ENCODE measurements at places on chromosomes 1 and 21.

DNA sequence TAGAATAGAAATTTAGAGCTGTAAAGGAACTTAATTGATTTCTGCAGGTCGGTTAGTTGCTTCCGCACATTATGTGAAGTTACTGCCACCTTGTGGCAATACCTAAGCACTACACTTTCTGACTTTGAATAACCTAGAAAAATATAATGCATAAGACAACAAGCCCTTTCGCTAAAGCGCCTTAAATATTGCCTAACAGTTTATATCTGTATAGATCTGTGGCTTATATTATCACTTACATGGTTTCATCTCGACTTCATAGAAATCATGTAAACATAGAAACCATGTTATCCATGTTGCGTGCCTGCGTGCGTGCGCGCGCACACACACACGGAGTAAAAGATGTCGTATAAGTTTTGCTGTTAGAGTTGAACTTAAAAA is 10.9 kb upstream of the IFI16 start:
- peak; percentile 34 for DNase-seq

DNA sequence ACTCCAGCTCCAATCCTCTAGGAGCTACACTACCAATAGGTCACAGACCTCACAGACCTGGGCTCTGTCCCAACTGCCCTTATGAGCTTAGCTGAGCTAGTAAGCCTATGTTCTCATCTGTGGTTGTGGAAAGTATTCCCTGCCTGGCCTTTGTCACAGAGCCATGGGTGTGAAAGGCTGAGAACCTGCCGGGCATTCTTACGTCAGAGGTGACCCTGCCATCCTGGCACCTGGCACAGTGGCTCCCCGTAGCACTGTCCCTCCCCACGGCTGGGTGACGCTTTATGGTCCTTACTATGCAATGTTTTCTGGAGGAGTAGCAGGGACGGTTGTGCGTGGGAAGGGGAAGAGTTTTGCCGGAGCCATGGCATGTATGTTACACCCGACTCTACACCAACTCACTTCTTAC is 3.5 kb downstream of the TNFRSF1B start:
- DNase-seq = no peak

DNA sequence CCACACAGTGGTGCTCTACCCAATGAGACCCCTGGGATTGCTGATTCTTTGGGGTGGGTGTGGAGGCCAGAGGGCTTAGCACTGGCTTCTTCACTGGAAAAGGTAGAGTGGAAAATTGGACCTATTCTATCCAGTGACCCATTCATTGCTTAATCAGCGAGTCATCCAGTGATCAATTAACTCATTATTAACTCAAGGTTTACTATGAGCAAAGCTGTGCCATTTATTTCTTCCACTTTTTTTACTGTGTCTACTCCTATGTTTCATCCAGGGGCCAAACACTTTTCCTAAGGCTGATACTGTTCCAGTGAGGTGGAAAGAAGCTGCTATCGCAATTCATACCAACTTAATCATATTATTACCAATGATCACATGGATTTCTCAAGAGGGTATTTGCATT is 363.9 kb downstream of the RPS6KC1 start:
- DNase-seq = no peak

DNA sequence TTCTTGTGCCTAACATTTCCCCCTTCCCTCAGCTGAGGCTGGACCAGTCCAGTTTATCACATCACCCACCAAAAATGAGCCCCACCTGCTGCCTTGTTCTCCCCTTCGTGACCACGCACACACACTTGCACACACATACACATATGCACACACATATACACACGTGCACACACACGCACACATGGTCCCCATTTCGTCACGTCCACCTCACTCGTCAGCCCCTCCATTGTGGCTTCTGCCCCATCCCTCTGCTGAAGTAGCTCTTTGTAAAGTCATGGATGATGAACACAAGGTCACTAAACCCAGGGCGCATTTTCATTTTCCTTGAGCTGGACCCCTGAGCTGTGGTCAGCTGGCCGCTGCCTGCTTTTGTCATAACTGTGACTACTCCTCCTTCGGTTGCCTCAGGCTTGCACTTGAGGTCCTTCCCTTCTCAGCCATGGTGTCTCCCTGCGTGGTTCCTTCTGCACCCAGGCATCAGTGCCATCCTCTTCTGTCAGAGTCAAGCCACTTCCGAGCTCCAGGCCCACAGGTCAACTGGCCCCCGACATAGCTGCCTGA is 93.8 kb downstream of the SYT2 start:
- no peak for DNase-seq

DNA sequence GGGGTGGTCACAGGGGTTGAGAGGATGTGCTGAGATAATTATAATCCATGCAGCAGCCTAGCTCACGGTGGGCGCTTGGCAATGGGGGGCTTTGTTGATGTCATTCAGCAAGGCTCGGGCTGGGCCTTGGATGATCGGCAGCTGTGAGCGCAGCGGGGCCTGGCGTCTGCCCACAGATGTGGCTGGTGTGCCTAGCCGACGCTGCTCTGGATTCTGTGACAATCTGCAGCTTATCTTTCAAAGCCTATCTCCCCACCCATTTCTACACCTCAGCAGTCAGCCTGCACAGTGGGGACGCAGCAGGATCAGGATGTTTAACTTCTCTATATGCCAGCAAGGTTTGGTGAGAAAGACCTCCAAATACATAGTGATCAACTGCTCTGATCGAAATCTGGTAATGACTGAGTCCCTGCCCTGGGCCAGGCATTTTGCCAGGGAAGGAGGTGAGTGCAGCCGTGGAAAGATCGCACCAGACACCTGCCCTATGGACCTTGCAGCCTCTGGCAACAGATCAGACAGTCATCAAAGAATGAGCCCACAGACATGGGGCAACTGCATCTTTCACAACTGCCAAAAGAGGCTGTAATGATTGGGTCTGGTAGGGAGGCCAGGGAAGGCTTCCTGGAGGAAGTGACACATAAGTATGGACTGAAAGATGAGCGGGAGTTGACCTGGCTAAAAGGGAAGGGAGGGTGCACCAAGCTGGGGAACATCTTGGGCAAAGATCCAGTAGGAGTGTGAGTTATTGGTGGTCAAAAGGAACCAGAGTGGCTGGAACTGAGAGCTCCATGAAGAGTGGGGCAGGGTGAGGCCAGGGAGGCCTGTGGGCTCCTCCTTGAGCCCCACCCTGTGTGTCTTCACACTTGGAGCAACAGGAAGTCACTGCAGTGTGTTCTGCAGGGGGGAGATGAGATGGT is 35.3 kb downstream of the EPHB2 start:
- no peak for DNase-seq

DNA sequence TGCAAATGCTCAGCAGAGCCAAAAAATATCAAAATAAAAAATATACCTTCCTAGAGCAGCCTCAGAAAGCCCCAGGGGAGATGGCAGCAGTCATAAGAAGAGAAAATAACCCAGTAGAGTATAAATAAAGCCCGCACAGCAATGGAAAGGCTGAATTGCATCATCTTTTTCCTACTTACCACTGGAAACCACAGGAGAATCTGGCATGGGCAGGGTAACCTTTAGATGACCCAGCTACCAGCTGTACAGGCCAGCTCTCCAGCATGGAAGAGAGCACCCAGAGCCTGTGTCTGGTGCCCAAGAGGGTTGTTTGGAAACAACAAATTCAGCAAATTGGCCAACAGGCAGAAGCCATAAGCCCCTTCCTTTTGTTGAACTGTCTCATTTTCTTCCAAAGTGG is 253.1 kb downstream of the OMA1 start:
- no peak for DNase-seq

- DNase-seq = no peak
These were observed 188.3 kb downstream of the FGGY start for GRCh38 chr1:59485171-59485570.

GRCh38 chr1:108049178-108049819 is 84.3 kb upstream of the VAV3 start:
- DNase-seq = peak; percentile 55

DNA sequence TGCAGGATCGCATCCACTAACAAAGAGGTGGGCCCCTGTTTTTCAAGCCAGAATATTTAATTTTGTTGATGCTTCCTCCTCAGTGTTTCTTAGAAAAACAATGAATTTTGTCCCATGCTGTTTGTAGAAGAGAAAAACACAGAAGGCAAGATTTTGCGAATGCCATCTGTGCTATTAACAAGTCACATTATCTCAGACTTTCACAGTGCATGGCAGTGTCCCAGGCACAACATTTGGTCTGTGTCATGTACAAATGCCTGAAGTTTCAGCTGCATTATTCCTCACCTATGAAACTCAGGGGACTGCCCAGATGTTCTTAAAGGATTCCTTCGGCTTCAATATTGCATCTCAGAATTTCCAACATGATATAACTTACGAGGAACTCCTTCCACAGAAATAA is 99.6 kb upstream of the ZC3H11B start:
- no peak for DNase-seq

DNA sequence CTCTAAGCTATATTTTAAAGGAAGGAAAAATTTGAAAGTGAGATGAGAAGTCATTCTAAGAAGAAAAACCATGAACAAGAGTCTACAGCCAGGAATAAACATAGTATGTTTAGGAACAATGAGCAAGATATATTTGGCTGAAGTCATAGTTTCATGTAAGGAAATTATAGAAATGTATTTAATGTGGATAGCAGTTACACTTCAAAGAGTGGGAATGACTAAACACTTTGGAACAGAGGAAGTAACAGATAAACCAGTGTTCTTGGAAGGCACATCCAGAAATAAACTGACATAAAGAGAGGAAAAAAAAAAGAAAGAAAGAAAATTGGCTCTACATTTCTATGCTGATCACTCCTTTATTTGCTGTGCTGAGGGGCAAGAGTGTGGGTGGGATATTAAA is 18.0 kb downstream of the C8A start:
- DNase-seq = no peak

GRCh38 chr21:36096398-36097290 is 26.8 kb downstream of the CBR1 start:
- no peak for DNase-seq

DNA sequence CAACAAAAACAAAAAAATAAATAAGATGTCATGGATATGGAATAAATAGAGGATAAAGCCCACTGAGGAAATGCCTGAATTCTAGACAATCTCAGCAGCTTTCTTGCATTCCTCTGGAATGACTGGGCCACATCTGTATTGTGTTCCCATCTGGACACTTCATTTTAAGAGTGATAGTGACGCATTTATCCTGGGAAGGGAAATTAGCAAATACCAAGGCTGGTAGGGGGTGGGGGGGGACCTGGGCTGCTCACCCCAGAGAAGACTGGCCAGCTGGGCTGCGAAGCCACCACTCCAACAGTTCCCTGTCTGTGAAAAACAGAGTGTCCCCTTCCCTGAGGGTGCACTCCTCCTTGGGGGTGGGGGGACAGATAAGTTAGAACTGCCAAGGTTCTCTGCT is 106.3 kb downstream of the HIVEP3 start:
- no peak for DNase-seq

GRCh38 chr1:182299728-182300616 is 91.6 kb downstream of the GLUL start:
- DNase-seq = peak; percentile 9

- DNase-seq = no peak
These were observed 288.2 kb downstream of the PTPRU start for GRCh38 chr1:29524285-29525065.

DNA sequence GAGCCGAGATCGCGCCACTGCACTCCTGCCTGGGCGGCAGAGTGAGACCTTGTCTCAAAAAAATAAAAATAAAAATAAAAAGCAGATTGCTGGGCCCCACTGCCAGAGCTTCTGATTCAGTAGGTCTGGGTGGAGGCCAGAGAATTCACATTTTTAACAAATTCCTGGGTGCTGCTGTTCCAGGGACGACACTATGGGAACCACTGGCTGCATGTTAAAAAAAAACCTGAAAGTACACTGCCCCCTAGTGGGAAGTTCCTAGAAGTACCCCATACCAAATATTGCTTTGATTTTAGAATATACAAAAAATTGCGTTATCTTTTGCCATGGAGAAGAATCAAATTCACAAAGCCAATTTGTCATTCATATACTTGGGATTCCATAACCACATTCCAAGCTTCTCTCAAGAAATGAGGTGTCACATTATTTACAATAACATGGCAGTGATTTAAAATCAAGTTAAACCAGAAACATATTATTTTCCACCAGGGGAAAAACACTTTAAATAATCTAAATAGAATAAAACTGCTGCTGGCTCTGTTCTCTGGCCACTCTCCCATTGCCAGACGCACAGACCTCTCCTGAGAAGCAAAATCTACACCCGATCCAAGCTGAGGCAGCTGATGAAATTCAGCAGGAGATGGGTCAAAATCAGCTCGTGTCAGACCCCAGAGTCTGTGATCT is 27.4 kb downstream of the SYF2 start:
- no peak for DNase-seq

- DNase-seq = no peak
These were observed 9.2 kb downstream of the RAB29 start for GRCh38 chr1:205766038-205766437.

DNA sequence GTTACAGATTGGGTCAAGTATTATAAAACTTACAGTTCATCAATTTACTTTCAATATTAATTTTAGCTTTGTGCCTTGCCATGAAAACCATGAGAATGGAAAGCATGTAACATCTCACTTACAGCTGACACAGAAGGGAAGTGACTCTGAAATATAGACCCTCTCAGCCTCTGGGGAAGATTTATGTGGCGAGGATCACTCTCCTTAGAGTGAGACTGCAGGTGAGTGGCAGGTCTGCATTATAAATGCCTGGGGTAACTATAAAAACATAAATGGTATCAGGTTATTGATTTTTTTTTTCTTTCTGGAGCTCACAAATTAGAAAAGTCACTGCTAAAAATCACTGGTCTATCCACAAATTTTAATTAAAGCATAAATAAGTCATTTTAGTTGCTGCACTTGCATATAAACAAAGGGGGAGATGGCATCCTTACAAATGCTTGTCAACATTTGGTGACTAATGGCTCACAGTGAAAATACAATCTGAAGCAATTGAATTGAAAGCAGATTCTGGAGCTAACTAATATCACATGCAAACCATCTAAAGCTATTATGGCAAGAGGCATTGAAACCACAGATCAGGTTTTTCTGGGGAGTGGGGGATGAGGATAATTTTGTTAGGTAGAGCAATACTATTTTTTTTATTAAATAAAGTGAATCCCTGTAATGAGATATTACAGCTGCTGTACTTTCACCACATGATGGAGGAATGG is 200.9 kb downstream of the TM2D1 start:
- DNase-seq = no peak

DNA sequence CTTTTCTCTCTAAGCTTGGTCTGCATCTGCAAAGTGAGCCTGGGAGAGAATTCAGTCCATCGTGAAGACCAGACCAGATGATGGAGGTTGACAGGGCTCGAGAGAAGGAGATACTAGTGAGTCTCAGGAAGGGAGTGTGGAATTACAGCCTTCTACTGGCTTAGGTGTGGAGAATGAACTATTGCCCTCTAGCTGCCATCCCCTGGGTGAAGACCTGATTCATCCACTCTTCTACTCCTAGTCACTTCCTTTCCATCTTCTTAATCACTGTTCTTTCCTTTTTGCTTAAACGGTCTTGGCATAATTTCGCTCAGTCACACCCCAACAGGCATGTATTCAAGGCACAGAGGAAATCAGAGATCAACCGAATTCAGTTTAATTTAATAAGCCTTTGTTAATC is 34.0 kb upstream of the HSD17B7 start:
- DNase-seq = no peak

DNA sequence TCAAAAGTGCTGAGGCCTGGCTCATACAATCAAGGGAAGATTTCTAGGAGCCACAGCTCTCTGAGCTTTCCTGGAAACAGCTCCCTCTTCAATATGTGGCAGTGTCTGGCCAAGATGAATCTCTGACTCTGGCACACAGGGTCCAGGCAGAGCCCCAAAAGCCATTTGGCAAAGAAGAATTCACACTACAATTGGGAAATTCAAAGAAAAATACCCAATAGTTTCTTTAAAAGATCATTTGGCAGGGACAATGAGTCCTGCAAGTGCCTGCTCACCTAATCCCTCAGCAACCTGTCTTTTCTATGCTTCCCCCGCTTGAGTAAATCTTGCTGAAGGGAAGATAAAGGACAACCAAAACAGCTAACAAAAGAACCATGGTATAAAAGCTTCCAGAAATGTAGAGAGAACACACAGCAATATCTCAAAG is 124.6 kb downstream of the TGFBR3 start:
- DNase-seq = no peak

Data from endothelial cell (in vitro differentiated cells).